SHP77 treated with DMSO at 0.1 percent for 48 hours (cell line): ENCODE measurements at places on chromosomes 6 and 20.

GRCh38 chr6:91487696-91488392 lies 901.0 kb upstream of the MAP3K7 start:
- no peak for DNase-seq

DNA sequence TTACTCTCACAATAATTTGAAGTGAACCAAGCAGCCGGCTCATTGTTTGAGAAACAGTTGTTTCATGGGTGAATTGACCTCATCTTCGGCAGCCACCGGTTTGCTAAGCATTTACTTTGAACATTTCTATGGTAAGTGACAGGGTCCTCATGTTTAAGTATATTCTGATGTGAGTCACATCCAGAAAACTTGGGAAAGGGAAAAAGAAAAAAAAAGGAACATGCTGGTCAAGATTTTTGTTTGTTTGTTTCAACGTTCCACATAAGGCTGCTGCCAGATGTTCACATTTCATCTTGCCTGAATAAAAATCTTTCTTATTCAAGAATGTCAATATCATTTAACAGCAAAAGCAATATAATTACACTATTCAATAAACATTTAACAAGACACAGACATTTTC lies 55.0 kb upstream of the EXOC2 start:
- DNase-seq: no peak

DNA sequence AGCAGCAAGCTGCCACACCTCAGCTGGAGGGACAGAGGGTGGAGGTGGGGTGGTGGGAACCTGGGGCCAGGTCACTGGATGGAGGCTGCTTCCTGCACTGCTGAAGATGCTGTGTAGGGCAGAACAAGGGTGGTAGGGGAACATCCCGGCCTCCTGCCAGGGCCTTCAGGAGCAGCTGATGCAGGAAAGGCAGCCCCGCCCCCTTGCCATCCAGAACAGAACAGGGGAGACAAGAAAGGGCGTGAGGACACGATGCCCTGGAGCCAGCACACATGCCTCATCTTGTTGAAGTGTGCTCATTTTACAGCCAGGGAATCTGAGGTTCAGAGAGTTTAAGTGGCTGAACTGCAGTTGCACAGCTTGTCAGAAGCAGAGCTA lies 43.1 kb upstream of the PHACTR3 start:
- DNase-seq: no peak

GRCh38 chr6:81002126-81002525 lies 750.4 kb downstream of the TENT5A start:
- no peak for DNase-seq

DNA sequence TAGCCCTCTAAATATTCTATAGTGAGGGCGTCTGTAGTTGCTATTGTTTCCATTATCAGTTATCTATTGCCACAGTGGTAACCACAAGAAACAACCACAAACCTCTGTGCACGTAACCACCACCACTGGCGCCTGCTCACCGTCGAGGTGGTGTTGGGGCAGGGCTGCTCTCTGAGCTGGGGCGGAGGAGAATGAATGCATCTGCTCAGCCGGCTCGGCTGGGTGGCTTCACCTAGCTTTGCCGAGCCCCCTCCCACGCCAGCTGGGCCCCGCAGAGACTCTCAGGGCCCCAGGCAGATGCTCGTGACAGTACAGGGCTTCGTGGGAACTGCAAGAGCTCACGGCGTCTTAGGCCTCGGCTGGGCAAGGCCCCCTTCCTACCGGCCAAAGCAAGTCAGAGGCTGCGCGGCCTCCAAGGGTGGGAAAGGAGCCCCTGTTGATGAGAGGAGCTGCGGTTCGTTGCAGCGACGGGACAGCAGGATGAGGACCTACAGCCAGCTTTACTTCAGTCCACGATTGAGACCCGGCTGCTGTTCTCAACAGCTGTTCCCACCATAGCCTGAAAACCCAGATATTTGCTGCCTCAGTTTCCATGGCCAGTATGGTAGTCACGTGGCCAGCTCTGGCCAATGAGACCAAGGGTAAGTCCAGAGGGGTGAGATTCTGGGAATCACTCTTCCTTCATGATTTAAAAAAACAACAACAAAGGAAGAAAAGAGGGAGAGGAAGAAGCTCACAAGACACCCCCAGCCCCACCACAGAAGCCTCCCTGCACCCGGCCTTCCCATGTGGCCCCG lies 120.2 kb upstream of the AFDN start:
- DNase-seq: no peak

DNA sequence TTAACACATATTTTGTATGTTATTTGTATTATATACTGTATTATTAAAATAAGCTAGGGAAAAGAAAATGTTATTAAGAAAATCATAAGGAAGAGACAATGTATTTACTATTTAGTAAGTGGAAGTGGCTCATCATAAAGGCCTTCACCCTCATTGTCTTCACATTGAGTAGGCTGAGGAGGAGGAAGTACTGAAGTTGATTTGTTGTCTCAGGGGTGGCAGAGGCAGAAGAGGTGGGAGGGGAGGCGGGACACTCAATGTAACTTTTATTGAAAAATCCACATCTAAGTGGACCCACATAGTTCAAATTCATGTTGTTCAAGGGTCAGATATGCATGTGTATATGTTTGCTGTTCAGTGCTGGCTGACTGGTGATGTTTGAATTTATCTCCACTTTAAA lies 210.2 kb upstream of the CITED2 start:
- no peak for DNase-seq

DNA sequence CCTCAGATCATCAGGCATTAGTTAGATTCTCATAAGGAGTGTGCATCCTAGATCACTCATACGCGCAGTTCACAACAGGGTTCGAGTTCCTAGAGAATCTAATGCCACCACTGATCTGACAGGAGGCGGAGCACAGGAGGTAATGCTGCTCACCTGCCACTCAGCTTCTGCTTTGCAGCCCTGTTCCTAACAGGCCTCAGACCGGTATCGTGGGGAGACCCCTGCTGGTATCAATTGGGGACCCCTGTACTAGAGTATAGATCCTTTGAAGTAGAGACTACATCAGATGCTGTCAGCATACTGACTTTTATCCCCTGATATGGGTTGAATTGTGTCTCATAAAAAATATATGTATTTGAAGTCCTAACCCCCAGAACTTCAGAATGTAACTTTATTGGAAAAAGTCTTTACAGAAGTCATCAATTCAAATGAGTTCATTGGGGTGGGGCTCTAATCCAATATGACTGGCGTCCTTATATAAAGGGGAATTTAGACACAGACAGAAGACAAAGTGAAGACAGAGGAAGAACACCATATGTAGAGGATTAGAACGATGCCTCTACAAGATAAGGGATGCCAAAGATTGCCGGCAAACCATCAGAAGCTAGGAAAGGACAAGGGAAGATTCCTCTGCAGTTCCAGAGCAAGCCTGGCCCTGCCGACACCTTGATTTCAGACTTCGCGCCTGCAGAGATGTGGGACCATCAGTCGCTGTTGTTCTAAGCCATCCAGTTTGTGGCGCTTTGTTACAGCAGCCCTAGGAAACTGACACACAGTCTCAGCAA lies 104.4 kb upstream of the BTBD3 start:
- DNase-seq: no peak

DNA sequence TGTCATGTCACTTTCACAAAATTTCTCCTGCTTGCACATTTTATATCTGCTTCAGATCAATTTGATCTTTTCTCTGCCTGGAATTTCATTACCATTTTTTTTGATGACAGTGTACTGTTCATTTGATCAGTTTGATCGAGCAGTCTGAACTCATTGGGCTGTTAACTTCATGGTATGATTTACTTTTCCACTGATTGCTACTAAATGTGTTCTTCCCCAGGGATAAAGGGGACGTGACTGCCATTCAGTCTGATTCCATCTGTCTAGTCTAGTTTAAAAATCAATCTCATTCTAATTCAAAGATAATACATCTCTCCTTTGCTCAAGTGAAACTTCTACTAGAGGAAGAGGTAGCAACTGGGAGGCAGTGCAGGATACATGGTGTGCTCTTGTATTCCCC lies 21.1 kb downstream of the LAMP5 start:
- no peak for DNase-seq

DNA sequence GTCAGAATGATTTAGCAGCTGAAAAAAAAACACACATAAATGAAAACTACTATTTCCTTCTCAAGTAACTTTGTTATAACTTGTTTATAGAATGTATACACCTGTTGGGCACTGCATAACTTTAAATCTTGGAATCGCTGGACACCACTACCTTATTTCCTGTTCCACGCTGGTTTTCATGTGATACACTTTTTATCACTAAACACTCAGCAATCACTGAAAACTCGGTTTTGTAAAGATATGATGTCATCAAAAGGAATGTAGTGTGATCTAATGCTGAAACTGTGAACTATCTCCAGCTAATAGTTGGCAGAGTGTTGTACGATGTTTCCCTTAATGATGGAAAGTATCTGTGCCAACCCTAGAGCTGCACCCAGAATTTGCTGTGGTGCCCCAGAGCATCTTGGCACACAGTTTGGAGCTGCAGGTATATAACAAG lies 127.9 kb downstream of the BACH2 start:
- DNase-seq: no peak

GRCh38 chr20:11277170-11277569 lies 603.4 kb upstream of the JAG1 start:
- no peak for DNase-seq

DNA sequence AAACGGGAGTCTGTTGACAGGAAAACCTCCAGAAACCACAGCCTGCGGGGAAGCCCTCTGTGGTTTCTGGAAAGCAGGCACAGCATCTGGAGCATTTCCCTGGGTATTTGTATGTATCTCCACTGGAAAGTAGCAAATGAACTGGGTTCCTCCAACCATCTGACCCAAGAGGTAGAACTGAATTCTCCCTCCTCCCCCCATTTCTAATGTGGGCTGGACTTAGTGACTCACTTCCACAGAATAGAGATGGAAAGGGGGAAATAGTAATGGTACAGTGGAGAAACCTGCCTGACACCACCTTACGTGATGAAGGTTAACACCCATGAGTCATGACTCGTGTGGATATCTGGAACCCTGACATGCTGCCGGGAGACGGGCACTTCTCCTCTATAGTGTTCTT lies 51.9 kb upstream of the XRN2 start:
- DNase-seq: no peak

GRCh38 chr20:40843251-40843650 lies 154.2 kb upstream of the MAFB start:
- DNase-seq: no peak

DNA sequence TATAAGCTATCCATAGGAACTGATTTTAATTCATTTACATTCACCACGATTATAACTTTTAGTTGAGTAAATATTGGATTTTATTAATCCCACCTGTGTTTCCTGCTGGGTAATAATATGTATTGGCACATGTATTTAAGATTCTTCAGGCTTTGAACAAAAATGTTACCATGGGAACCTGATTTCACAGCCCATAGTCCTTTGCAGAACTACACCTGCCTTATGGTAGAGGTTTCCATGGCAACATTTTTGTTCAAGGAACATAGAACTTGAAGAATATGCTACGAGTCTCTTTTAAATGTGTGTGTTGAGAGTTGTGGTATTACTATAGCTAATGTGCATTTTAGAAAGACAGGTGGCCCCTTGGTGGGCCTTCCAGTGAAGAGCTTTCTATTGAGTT lies 317.4 kb downstream of the SAMD5 start:
- no peak for DNase-seq

DNA sequence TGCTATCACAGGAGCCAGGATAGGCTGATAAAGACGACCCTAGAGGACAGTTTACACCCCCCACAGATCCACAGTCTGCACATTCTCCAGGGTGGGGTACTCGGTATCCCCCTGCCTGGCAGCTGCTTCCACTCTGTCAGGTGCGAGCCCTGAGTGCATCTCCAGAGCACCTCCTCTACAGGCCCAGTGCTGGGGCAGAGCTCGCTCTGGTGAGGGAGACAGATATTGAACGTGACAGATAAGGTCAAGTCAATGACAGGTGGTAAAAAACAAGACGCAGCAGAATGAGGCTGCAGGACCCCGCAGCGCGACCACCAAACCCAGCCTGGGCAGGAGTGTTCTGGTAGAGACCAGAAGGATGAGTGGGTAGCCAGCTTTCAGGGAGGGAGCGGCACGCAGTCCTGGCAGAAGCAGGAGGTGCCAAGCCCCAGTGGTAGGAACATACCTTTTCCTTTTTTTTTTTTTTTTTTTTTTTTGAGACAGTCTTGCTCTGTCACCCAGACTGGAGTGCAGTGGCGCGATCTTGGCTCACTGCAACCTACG lies 12.4 kb upstream of the MYL9 start:
- no peak for DNase-seq

- no peak for DNase-seq
Observed at GRCh38 chr6:141164042-141164743, 968.5 kb upstream of the GJE1 start.

DNA sequence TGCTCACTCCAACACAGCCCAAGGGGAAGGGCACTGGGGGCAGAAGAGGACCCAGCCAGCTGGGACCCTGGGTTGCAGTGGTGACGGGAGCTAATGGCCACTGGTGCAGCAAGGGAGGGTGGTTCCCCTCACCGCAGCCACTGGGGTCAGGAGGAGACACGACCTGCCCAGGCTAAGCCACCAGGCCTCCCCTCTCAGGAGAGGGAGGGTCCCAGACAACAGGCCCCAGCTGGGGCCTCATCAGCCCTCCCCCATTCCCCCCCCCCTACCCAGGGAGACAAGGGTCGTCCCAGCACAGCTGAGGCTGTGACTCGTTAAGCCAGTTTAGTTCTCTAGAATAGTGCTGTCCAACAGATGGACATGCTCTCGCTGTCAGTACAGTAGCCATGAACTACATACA lies 17.3 kb upstream of the MATN4 start:
- no peak for DNase-seq

- DNase-seq: no peak
Observed at GRCh38 chr6:47669684-47670513, 28.5 kb upstream of the ADGRF4 start.

- no peak for DNase-seq
Observed at GRCh38 chr20:42309050-42309449, 690.9 kb upstream of the CHD6 start.

DNA sequence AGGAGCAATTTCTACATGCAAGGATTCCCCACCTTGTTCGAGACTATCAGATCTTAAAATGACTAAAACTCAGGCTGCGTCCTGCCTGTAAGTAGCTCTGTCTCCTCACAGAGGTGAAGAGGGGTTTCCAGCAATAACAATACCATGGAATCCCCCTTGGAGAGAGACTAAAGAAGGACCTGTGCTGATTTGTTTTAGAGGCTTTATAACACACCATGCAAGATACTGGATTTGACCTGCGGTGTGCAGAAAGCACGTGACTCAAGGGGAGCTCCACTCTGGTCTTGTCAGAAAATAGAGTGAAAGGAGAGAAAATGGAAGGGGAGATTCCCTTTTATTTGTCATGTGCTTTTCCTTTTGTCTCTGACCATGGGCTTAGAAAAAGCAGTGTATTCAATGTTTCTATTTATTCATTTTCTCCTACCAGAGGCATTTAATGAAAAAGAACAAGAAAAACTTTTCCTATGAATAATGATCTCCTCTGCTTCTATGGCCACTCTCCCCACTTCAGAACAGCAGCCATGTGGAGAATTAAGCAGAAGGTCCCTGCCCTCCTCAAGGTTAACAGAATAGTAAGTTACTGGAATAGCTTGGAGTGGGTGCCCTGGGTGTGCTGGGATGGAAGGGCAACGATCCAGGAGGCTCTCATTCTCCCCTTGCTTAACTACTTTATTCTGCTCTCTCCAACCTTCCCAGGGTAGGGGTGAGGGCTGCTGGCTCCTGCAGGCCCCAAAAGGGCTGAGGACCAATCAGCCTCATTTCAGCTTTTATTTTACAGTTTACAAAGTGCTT lies 19.2 kb upstream of the MRPS10 start:
- no peak for DNase-seq
